ENCODE measurements at places on chromosomes 2 and 18. TPM values are rescaled to one million over a fixed set of nuclear protein-coding genes. Genes with fewer than 3 reads are reported as not detected.

GRCh38 chr2:119249311-119249710, 25.7 kb downstream of the STEAP3 start:
- H3K4me3 ChIP-seq: no peak overlapping the region
- H3K4me1 ChIP-seq: no peaks in the 10 kb centered on the region
- H3K27me3 ChIP-seq: no peaks in the 10 kb centered on the region
- no peak for DNase-seq
- H3K36me3 ChIP-seq: no peaks in the 10 kb centered on the region
- no peak overlapping the region for H3K27ac ChIP-seq

- H3K4me1 ChIP-seq: no peaks in the 10 kb centered on the region
- no peaks in the 10 kb centered on the region for H3K36me3 ChIP-seq
- peak; percentile 4 for DNase-seq
- H3K27me3 ChIP-seq: no peaks in the 10 kb centered on the region
- H3K4me3 ChIP-seq: no peak overlapping the region
These were observed 49.5 kb downstream of the INHBB start for GRCh38 chr2:120395221-120396012.

DNA sequence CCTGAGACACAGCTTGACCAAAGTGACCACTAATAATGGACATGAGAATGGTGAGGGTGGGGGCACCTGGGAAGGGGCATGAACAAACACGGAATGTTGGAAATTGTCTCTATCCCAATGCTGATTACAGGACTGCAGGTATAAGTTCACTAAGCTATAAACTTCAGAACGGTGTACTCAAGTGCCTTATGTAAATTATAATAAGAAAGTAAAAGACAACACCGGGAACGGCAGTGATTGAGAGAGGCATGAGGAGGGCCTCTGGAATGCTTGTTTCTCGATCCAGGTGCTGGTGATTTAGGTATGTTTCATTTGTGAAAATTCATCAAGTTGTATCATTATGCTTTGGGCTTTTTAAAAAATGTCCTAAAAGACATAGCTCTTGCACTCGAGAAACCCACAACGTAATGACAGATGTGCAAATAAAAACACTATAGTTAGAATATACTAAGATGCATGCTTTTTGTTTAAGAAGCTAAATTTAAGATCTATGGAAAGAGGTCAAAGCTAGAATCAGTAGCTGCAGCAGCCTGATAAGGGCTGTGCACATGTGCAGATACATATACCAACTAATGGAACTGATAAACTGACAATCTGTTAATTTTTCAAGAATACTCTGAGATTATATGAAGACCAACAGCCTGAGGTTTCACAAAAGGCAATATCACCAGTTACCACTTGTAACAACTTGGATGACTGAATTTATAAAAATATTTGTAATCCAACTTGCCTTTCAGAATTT, 7.6 kb downstream of the HIBCH start:
- H3K36me3 ChIP-seq: no peaks in the 10 kb centered on the region
- H3K27ac ChIP-seq: no peak overlapping the region
- DNase-seq: no peak

DNA sequence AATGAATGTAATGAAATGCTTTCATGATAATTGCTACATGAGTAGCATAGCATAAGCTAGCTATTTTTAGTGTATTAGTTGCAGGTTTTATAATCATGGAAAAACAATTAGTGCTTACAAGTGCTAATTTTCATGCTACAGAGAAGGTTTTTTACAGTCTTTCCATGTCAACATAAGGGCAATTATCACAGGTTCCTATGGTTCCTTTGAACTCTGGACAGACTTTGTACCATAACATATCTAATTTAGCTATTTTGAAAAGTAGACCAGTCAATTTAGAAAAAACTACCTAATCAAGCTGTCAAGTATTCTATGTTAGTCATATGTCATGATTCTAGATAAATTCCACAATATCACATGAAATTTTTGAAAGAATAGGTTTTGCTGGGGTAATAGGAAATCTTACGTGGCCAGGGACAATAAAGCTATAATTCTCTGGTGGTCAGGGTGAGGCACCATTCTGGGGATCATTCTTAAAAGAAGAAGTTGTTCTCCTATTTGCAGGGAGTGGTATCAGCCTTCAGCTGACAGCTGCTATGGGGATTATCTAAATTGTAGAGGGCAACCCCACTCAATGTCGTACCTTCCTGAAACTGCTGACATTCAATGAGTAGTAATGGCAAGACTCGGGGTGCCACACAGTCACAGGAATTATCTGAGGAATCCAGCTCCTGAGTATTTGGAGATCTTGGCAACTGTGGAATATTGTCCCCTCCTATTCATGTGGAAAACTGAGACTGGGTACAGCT, 724.0 kb upstream of the LINC00305 start:
- H3K36me3 ChIP-seq: no peaks in the 10 kb centered on the region
- H3K4me1 ChIP-seq: no peaks in the 10 kb centered on the region
- H3K27me3 ChIP-seq: no peaks in the 10 kb centered on the region

DNA sequence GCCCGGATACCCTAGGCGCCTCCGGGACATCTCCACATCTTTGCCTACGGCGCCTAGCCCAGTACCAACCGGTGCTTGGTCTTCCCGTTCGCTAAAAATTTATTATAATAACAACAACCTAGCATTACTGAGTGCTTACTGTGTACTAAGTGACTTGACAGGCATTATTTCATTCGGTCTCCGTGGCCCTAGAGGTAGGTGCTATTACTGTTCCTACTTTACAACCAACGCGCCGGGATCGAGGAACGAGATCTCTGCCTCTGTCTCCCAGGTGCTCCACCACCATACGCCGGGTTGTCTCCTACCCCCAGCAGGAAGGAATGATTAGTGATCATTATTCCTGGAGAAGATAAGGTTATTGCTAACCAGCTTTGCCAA, 657 bp upstream of the BIN1 start:
- DNase-seq: peak; percentile 12
- peak overlapping the region; percentile 22 for H3K27ac ChIP-seq
- H3K36me3 ChIP-seq: no peaks in the 10 kb centered on the region
- peak overlapping the region; percentile 66 for H3K4me3 ChIP-seq

GRCh38 chr2:39649511-39649910, 16.2 kb upstream of the TMEM178A start:
- H3K27ac ChIP-seq: no peak overlapping the region
- H3K36me3 ChIP-seq: no peaks in the 10 kb centered on the region
- DNase-seq: no peak
- no peaks in the 10 kb centered on the region for H3K27me3 ChIP-seq

Gene UPP2
- total RNA-seq: not detected

Gene HSBP1L1
- total RNA-seq: 41.7 TPM

DNA sequence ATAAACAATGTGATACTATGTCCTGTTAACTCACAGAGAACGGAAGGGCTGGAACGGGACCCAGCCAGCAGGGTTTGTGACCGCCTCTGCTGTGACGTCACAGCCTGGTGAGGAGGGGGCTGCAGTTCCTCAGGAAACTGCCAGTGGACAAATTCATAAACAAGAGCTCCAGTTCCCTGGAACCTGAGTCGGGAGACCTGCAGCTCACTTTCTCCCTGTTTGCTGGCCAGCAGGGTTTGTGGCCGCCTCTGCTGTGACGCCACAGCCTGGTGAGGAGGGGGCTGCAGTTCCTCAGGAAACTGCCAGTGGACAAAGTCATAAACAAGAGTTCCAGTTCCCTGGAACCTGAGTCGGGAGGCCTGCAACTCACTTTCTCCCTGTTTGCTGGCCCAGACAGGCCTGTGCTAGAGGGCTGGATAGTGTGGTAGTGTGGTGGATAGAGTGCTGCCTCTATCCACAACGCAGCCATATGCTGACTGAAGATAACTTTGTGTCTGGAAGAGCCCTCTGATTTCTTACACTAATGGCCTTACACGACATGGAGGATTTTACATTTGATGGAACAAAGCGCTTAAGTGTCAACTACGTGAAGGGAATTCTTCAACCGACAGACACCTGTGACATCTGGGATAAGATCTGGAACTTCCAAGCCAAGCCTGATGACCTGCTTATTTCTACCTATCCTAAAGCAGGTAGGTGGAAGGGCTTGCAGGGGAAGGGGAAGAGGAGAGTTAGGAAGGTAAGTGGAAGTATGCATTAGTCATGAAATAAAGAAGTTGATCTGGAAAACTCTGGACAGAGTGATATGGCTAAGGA, at the start of gene SULT1C4:
Gene SULT1C4 (plus strand): TSS at position 140 of the 816 bp plus-strand sequence. CDS start 384 bp downstream, at position 524.
- no peaks in the 10 kb centered on the region for H3K27me3 ChIP-seq
- H3K4me3 ChIP-seq: no peak within 1 kb of the TSS
- no peaks in the 10 kb centered on the region for H3K36me3 ChIP-seq
- no peak for DNase-seq

Gene EMX1
- not detected for total RNA-seq

Gene MC5R
- total RNA-seq: not detected

DNA sequence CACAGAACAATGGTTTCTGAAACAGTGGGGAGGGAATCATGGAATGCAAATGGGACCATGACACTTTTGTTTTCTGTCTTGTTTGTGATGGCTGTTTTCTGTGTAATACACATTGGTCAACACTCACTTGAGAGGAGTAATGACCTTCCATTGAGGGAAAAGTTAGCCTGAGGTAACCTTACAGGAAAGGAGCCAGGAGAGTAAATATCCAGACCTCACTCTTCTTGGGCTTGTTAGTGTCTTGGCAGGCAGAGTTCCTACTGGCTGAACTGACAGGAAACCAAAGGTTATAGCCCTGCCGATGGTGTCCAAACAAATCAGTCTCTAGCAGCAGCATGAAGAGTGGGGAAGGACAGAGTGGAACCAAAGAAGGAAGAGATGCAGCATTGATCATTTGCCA, 17.2 kb upstream of the RPRM start:
- H3K4me1 ChIP-seq: no peaks in the 10 kb centered on the region
- H3K4me3 ChIP-seq: no peak overlapping the region
- no peak overlapping the region for H3K27ac ChIP-seq
- H3K27me3 ChIP-seq: no peaks in the 10 kb centered on the region
- no peak for DNase-seq
- H3K36me3 ChIP-seq: no peaks in the 10 kb centered on the region

GRCh38 chr2:111032721-111033429, 87.8 kb upstream of the BCL2L11 start:
- H3K4me3 ChIP-seq: no peak overlapping the region
- no peak overlapping the region for H3K27ac ChIP-seq
- H3K27me3 ChIP-seq: no peaks in the 10 kb centered on the region
- no peaks in the 10 kb centered on the region for H3K4me1 ChIP-seq
- H3K36me3 ChIP-seq: no peaks in the 10 kb centered on the region
- no peak for DNase-seq

GRCh38 chr18:21448299-21448698, 152.2 kb downstream of the ESCO1 start:
- H3K4me1 ChIP-seq: no peaks in the 10 kb centered on the region
- no peak for DNase-seq
- no peaks in the 10 kb centered on the region for H3K27me3 ChIP-seq
- no peak overlapping the region for H3K4me3 ChIP-seq
- H3K36me3 ChIP-seq: no peaks in the 10 kb centered on the region

GRCh38 chr18:74942319-74942910, 266.5 kb downstream of the PTGR3 start:
- H3K4me1 ChIP-seq: no peaks in the 10 kb centered on the region
- H3K27ac ChIP-seq: peak overlapping the region; percentile 31
- no peak overlapping the region for H3K4me3 ChIP-seq
- no peaks in the 10 kb centered on the region for H3K36me3 ChIP-seq

DNA sequence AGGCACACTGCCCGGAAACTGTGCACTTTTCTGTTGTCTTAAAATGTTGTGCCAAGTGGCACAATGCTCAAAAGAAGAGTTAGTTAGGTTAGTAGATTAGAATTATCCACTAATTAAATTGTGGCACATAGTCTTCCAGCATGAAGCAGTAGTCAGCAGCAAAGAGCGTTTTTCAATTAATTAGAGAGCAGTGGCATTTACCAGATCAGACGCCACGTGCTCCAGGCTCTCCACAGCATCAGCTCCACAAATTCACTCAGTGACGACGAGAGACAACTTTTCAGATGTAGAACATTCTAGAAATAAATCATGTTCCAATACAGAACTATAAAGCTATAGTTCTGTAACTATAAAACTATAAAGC, 16.4 kb upstream of the RTTN start:
- no peaks in the 10 kb centered on the region for H3K27me3 ChIP-seq
- H3K27ac ChIP-seq: no peak overlapping the region
- H3K4me1 ChIP-seq: no peaks in the 10 kb centered on the region
- H3K36me3 ChIP-seq: no peaks in the 10 kb centered on the region
- DNase-seq: no peak

GRCh38 chr18:9749611-9750010, 41.5 kb downstream of the RAB31 start:
- H3K36me3 ChIP-seq: no peaks in the 10 kb centered on the region
- DNase-seq: no peak
- H3K27ac ChIP-seq: no peak overlapping the region
- no peak overlapping the region for H3K4me3 ChIP-seq
- no peaks in the 10 kb centered on the region for H3K4me1 ChIP-seq
- no peaks in the 10 kb centered on the region for H3K27me3 ChIP-seq

Gene NRP2
- 23.7 TPM for total RNA-seq

Gene LYPD6
- not detected for total RNA-seq

Gene RNMT
- total RNA-seq: 101 TPM

GRCh38 chr18:49355028-49355427, 105.4 kb downstream of the DYM start:
- no peak for DNase-seq
- no peak overlapping the region for H3K4me3 ChIP-seq
- H3K27ac ChIP-seq: no peak overlapping the region
- no peaks in the 10 kb centered on the region for H3K4me1 ChIP-seq

- no peaks in the 10 kb centered on the region for H3K36me3 ChIP-seq
- H3K27me3 ChIP-seq: no peaks in the 10 kb centered on the region
- DNase-seq: no peak
- no peak overlapping the region for H3K4me3 ChIP-seq
- peaks cover 37% of the 10 kb centered on the region for H3K4me1 ChIP-seq
These were observed 108.6 kb downstream of the MAP4K4 start for GRCh38 chr2:101806123-101806522.

Gene ZNF396
- total RNA-seq: 5.8 TPM

- H3K27me3 ChIP-seq: no peaks in the 10 kb centered on the region
- no peak overlapping the region for H3K27ac ChIP-seq
- no peak overlapping the region for H3K4me3 ChIP-seq
- H3K4me1 ChIP-seq: no peaks in the 10 kb centered on the region
These were observed 645.3 kb upstream of the RAB6C start for GRCh38 chr2:129334128-129334527.

Gene HYCC2
- total RNA-seq: 35.5 TPM

- no peaks in the 10 kb centered on the region for H3K36me3 ChIP-seq
- no peaks in the 10 kb centered on the region for H3K27me3 ChIP-seq
- DNase-seq: no peak
- no peaks in the 10 kb centered on the region for H3K4me1 ChIP-seq
- no peak overlapping the region for H3K4me3 ChIP-seq
These were observed 169.3 kb downstream of the SETBP1 start for GRCh38 chr18:44850001-44850400.

DNA sequence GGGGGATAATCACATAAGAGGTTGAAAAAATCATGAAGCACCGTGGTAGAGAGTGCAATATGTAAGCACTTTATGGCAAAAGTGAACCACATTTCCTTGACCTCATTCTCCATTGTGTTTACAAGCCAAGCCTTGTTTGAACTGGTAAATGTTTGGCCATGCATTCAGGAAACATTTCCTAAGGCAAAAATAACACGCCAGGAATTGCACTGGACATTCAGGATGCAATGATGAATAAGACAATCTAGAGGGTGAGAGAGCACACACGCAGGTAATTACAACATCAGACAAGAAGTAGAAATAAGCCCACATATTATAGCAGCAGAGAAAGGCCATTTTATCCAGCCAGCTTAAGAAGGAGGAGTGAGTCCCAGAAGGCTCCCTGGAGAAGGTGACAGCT, 218.0 kb upstream of the OSR1 start:
- H3K4me1 ChIP-seq: no peaks in the 10 kb centered on the region
- no peaks in the 10 kb centered on the region for H3K27me3 ChIP-seq
- DNase-seq: no peak
- no peak overlapping the region for H3K4me3 ChIP-seq

GRCh38 chr18:77486985-77487384, 237.3 kb downstream of the GALR1 start:
- no peaks in the 10 kb centered on the region for H3K27me3 ChIP-seq
- H3K4me3 ChIP-seq: no peak overlapping the region
- no peak for DNase-seq
- H3K36me3 ChIP-seq: no peaks in the 10 kb centered on the region
- H3K27ac ChIP-seq: no peak overlapping the region
